ENCODE measurements at places on chromosomes 7 and 10. TPM values are rescaled to one million over a fixed set of nuclear protein-coding genes. Genes with fewer than 3 reads are reported as not detected.

Gene TFR2
- 5.6 TPM for total RNA-seq

Gene AKAP9
- 33.5 TPM for total RNA-seq

Gene SLC13A1
- total RNA-seq = not detected

Gene HABP2
- total RNA-seq = not detected

Gene CPA4
- total RNA-seq = not detected

Gene UCN3
- not detected for total RNA-seq

Gene TM9SF3
- 72.5 TPM for total RNA-seq

Gene FKBP6
- not detected for total RNA-seq

Gene RET
- total RNA-seq = 9.8 TPM

Gene HTRA1
- total RNA-seq = 16.1 TPM

DNA sequence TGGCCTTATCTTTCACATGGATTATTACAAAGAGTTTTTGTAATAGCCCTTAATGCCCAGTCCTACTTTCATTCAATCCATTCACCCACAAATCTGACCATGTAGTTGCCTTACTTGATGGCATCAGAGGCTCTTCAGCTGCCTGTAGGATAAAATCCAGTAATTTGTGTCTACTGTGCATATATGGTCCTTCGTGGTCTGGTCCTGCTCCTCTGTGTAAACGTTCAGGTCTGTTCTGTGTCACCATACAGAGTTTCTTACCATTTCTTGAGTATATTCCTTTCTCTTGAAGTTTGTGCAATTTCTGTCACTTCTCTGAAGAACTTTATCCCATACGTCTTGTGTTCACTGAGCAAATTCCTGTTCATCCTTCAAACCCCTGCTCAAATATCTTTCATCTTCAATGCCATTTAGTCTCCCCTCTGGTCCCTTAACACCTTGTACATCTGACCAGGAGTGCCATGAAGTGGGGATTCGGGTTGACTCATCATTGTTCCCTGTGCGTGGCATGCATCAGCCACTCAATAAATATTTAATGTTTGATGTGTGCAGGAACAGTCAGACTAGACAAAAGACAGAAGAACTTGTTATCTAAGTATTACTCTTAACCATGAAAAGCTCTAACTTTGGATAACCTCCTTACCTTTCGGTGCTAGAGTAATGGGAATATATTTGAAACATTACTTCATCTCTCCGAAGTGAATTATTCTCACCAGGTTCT, 98.6 kb upstream of the RPA3 start:
- no peaks in the 10 kb centered on the region for H3K36me3 ChIP-seq
- no peak overlapping the region for H3K27ac ChIP-seq
- H3K27me3 ChIP-seq = no peaks in the 10 kb centered on the region

DNA sequence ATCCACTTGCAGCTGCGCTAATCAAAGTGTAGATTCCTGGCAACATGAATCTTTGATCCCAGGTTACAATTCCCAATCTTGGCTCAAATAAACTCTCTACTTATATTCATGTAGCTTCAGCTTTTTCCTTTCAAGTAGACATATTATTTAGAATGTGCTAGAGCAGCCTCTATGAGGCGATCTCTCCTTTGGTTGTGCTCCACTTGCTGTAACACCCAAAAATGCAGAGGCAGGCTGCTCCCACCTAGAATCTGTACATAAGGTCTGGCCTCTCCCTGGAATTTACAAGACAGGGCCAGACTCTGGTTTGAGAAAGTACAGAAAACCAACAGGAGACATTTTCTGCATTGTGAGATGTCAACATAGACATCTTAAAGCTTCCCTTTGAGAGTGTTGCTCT, 23.1 kb downstream of the ZNF107 start:
- no peaks in the 10 kb centered on the region for H3K4me1 ChIP-seq
- H3K27me3 ChIP-seq = no peaks in the 10 kb centered on the region
- no peak overlapping the region for H3K4me3 ChIP-seq
- peaks cover 31% of the 10 kb centered on the region for H3K36me3 ChIP-seq

DNA sequence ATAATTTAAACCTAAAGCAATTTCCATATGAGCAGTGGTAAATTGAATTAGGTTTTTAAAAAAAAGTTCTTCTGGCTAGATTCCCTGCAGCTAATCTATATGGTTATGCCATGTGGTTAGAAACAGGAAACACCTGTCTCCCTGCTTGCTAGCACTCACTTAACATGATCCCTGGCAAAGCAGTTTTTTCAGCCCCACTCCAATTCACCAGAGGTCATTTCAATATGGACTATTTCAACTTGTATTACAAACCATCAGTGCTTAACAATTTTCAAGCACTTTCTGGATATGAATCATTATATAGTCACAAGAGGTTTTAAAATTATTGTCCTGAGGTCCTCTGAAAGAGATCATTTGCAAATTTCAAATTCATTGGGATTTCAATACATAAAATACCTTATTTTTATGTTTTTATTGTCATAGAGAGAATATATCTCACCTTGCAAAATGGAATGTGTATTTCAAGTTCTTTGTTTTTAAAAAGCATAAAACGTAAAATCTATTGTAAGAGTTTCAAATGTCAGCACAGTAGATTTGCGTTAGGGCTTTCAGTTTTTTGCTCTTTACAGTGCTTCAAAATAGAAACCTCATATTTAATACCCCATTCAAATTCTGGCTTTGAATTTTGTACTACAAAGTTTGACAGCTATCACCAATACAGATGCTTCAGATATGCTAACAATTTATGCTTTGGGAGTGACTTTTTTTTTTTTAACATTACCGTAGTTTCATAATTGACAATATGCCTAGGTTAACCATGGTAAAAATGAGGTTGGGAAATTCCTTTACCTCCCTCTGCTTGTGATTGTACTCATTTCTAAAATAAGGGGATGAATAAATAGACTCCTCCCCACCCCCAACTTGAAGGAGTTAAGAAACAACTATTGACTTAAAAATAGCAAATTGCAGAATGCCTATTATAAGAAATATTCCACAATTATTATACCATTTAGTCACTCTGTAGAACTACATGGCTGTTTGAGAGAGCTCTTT, 117.5 kb upstream of the HGF start:
- no peak overlapping the region for H3K4me3 ChIP-seq
- no peaks in the 10 kb centered on the region for H3K27me3 ChIP-seq
- no peak for DNase-seq
- no peaks in the 10 kb centered on the region for H3K36me3 ChIP-seq
- H3K27ac ChIP-seq = no peak overlapping the region

GRCh38 chr10:89601728-89602361, 43.2 kb downstream of the PANK1 start:
- no peak for DNase-seq
- H3K27me3 ChIP-seq = no peaks in the 10 kb centered on the region
- H3K36me3 ChIP-seq = peaks cover 9% of the 10 kb centered on the region
- no peak overlapping the region for H3K27ac ChIP-seq
- no peak overlapping the region for H3K4me3 ChIP-seq
- H3K4me1 ChIP-seq = no peaks in the 10 kb centered on the region

DNA sequence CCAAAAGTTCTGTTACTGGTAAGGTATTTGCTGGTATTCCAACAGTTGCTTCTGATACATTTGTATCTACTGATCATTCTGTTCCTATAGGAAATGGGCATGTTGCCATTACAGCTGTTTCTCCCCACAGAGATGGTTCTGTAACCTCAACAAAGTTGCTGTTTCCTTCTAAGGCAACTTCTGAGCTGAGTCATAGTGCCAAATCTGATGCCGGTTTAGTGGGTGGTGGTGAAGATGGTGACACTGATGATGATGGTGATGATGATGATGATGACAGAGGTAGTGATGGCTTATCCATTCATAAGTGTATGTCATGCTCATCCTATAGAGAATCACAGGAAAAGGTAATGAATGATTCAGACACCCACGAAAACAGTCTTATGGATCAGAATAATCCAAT, 131.0 kb downstream of the AASS start:
- H3K27ac ChIP-seq = no peak overlapping the region
- H3K27me3 ChIP-seq = no peaks in the 10 kb centered on the region
- peaks cover 7% of the 10 kb centered on the region for H3K36me3 ChIP-seq
- no peaks in the 10 kb centered on the region for H3K4me1 ChIP-seq
- H3K4me3 ChIP-seq = no peak overlapping the region
- no peak for DNase-seq

GRCh38 chr10:21263263-21263803, 262.1 kb downstream of the SKIDA1 start:
- no peak overlapping the region for H3K4me3 ChIP-seq
- H3K4me1 ChIP-seq = peaks cover 8% of the 10 kb centered on the region
- H3K27me3 ChIP-seq = no peaks in the 10 kb centered on the region
- DNase-seq = no peak
- no peak overlapping the region for H3K27ac ChIP-seq

DNA sequence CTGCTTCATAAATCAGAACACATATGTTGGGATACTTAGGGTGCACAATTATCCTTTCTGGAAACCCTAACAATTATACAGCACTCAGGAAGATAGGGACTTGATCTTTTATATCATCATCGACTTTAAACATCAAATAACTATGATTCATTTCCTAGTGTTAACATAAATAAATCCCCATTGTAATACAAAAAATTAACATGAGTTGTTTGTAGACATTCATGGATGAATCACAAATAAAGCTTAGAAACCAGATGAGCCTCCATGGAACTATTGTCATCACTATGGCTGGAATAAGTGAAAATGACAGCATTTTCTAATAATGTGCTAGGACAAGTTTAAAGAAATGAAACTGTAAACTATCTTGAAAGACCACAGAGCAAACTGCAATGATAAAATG, 821.7 kb downstream of the GATA3 start:
- no peak overlapping the region for H3K4me3 ChIP-seq
- no peak for DNase-seq
- H3K4me1 ChIP-seq = no peaks in the 10 kb centered on the region
- no peak overlapping the region for H3K27ac ChIP-seq
- H3K36me3 ChIP-seq = no peaks in the 10 kb centered on the region

- no peak overlapping the region for H3K27ac ChIP-seq
- H3K36me3 ChIP-seq = no peaks in the 10 kb centered on the region
- H3K4me1 ChIP-seq = no peaks in the 10 kb centered on the region
- DNase-seq = peak; percentile 86
- no peaks in the 10 kb centered on the region for H3K27me3 ChIP-seq
Observed at GRCh38 chr10:120514035-120514620, 57.1 kb downstream of the PLPP4 start.

GRCh38 chr10:115801457-115801856, 471.5 kb downstream of the GFRA1 start:
- H3K27me3 ChIP-seq = no peaks in the 10 kb centered on the region
- peaks cover 24% of the 10 kb centered on the region for H3K4me1 ChIP-seq
- no peak for DNase-seq
- H3K4me3 ChIP-seq = no peak overlapping the region
- H3K36me3 ChIP-seq = no peaks in the 10 kb centered on the region

GRCh38 chr7:79050603-79051002, 402.9 kb downstream of the MAGI2 start:
- no peak for DNase-seq
- no peak overlapping the region for H3K27ac ChIP-seq
- H3K4me1 ChIP-seq = no peaks in the 10 kb centered on the region
- H3K36me3 ChIP-seq = no peaks in the 10 kb centered on the region
- H3K4me3 ChIP-seq = no peak overlapping the region

DNA sequence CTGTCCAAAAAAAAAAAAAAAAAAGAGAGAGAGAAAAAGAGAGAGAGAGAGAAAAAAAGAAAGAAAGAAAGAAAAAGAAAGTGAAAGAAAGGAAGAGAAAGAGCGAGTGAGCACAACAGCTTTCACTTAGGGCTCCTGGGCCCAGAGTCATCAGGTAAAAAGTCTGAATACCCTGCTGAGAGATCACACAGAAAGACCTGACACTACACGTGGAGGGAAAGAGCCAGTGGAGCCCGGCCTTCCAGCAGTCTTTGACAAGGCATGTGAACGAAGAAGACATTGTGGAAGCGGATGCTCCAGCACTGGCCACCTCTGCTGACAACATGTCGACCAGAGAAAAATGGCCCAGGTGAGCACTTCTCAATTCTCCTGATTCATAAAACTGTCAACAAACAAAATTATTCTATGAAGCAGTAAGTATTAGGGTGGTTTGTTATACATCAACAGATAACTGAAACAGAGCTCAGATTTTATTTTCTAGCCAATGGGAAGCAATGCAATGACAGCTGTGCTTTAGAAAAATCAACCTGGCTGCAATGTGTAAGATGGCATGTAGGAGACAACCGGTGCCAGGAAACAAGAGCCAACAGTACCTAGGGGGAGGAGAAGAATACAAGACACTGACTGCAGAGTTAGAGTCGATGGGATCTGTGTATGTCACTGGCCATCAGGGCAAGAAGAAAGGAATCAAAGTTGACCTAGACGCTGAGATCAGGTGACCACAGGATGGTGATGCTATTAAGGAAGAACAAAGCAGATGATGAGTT, 4.4 kb downstream of the RNF216 start:
- H3K4me3 ChIP-seq = no peak overlapping the region
- H3K27me3 ChIP-seq = no peaks in the 10 kb centered on the region
- no peaks in the 10 kb centered on the region for H3K36me3 ChIP-seq
- no peak overlapping the region for H3K27ac ChIP-seq
- no peaks in the 10 kb centered on the region for H3K4me1 ChIP-seq

GRCh38 chr7:29946428-29947186, 43.0 kb downstream of the SCRN1 start:
- H3K36me3 ChIP-seq = peaks cover 23% of the 10 kb centered on the region
- no peaks in the 10 kb centered on the region for H3K27me3 ChIP-seq
- no peak overlapping the region for H3K4me3 ChIP-seq
- peak; percentile 71 for DNase-seq
- no peaks in the 10 kb centered on the region for H3K4me1 ChIP-seq

- no peaks in the 10 kb centered on the region for H3K36me3 ChIP-seq
- no peak overlapping the region for H3K27ac ChIP-seq
- no peak for DNase-seq
- no peaks in the 10 kb centered on the region for H3K4me1 ChIP-seq
- H3K4me3 ChIP-seq = no peak overlapping the region
- no peaks in the 10 kb centered on the region for H3K27me3 ChIP-seq
Observed at GRCh38 chr7:137443616-137444015, 100.1 kb upstream of the PTN start.

GRCh38 chr7:151433721-151434400, 6.1 kb downstream of the CRYGN start:
- H3K4me3 ChIP-seq = no peak overlapping the region
- no peak for DNase-seq
- H3K27ac ChIP-seq = no peak overlapping the region
- H3K4me1 ChIP-seq = peaks cover 18% of the 10 kb centered on the region
- H3K36me3 ChIP-seq = no peaks in the 10 kb centered on the region

- no peak overlapping the region for H3K4me3 ChIP-seq
- no peak overlapping the region for H3K27ac ChIP-seq
- no peak for DNase-seq
- no peaks in the 10 kb centered on the region for H3K27me3 ChIP-seq
- H3K36me3 ChIP-seq = no peaks in the 10 kb centered on the region
Observed at GRCh38 chr10:103930449-103930848, 12.5 kb upstream of the STN1 start.

DNA sequence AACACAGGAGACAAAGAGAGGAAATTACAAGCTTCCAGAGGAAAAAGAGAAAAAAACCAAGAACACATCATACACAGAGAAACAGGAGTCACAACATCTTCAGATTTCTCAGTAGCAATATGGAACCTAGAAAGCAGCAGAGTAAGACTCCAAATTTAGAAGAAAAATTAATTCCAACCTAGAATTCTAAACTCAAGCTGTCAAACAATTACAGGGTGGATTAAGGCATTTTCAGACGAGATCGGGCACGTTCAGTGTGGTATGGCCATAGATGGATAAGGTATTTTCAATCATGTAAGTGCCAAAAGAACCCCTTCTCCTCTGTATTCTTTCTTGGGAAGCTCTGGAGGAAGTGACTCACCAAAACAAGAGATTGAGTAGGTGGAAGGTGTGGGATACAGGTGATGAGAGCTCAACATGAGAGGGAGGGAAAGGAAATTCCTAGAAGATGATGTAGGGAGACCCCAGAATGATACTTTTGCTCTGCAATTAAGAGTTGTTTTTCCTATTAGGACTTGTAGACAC, 51.6 kb downstream of the FAM204A start:
- peaks cover 17% of the 10 kb centered on the region for H3K4me1 ChIP-seq
- no peak for DNase-seq
- no peaks in the 10 kb centered on the region for H3K27me3 ChIP-seq
- no peak overlapping the region for H3K27ac ChIP-seq
- H3K36me3 ChIP-seq = no peaks in the 10 kb centered on the region
- H3K4me3 ChIP-seq = no peak overlapping the region
